ENCODE measurements at places on chromosomes 5 and 9. TPM values are rescaled to one million over a fixed set of nuclear protein-coding genes. Genes with fewer than 3 reads are reported as not detected.

EPB41L4A gene
- not detected for total RNA-seq

PHYKPL gene
- total RNA-seq: 26.6 TPM

ZNF454 gene
- total RNA-seq: not detected

NKD2 gene
- total RNA-seq: 2.1 TPM

URM1 gene
- total RNA-seq: 58.2 TPM

All from G401 (cell line).